Activated CD4-positive, alpha-beta T cell treated with anti-CD3 and anti-CD28 coated beads, Interleukin-2, amount 50 U/mL, for 1 hour (primary cell): ENCODE measurements at places on chromosomes 1 and 21.

GRCh38 chr1:203196371-203196770, 9.9 kb upstream of the CHI3L1 start:
- DNase-seq, result no peak

DNA sequence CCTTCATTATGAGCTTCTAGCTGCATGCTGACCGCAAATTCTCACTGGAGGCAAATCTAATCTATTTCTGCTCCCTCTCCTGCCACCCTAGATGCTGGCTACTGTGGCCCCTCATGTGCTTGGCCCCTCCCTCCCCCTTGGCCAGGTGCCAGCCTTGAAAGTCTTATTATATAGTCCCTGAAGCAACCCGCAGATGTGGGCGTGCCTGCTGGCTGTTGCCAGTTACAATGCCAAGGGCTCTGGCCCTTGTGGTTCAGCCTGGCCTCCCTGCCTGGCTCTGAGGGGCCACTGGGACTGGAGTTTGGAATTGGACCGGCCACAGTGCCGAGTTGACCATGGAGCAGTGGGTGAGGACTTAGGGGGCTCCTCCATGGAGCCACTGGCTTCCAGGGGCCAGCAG, 78.9 kb upstream of the ACTRT2 start:
- no peak for DNase-seq

DNA sequence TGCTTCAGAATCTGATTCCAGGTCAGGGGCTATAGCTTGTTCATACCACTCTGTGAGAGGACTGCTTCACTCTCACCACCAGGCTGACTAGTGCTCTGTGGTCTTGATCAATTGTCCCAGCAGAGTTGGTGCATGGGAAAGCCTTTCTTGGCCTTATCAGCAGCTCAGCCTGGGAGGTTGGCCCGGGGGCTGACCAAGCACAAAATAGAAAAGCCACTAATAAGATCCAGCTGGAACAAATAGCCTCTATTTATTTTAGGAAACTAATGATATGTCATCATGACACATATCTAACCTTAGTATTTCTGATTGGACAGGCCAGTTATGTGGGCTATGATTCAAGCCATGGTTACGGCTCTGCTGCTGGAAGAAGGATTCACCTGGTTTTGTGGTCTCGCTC, 134.2 kb downstream of the GDAP2 start:
- no peak for DNase-seq

- DNase-seq, result no peak
Observed at GRCh38 chr1:212651521-212651920, 43.0 kb downstream of the ATF3 start.

DNA sequence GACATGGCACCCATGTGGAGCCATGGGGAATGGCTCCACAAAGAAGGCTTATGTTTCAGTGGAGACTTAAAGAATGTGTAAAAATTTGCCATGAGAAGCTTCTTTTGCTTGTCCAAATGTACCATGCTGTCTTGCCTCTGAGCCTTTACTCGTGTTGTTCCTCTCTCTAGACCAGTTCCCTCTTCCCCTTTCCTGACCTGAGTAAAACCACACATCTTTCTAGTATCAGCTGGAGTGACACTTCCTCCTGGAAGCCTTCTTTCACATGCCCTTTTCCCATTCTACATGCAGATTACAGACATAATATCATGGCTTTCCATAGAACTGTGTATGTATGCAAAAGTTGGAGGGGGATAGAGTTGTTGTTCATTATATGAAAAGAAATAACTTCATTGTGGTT, 13.6 kb upstream of the GPX7 start:
- DNase-seq, result no peak

- DNase-seq, result no peak
Observed at GRCh38 chr1:82813386-82813785, 1012.7 kb downstream of the ADGRL2 start.

DNA sequence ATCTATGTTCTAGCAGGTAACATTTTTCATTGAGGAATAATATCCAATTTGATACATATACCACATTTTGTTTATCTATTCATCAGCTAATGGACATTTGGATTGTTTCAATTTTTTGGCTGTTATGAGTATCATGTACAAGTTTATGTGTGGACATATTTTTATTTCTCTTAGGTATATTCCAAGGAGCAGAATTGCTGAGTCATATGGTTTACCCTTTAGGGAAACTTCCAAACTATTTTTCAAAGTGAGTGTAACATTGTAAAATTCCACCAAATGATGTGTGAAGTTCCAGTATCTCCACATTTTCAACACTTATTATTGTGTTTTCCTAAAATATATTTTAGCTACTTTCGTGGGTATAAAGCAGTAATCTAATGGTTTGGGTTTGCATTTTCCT, 1789.9 kb downstream of the MRPL39 start:
- DNase-seq, result no peak

DNA sequence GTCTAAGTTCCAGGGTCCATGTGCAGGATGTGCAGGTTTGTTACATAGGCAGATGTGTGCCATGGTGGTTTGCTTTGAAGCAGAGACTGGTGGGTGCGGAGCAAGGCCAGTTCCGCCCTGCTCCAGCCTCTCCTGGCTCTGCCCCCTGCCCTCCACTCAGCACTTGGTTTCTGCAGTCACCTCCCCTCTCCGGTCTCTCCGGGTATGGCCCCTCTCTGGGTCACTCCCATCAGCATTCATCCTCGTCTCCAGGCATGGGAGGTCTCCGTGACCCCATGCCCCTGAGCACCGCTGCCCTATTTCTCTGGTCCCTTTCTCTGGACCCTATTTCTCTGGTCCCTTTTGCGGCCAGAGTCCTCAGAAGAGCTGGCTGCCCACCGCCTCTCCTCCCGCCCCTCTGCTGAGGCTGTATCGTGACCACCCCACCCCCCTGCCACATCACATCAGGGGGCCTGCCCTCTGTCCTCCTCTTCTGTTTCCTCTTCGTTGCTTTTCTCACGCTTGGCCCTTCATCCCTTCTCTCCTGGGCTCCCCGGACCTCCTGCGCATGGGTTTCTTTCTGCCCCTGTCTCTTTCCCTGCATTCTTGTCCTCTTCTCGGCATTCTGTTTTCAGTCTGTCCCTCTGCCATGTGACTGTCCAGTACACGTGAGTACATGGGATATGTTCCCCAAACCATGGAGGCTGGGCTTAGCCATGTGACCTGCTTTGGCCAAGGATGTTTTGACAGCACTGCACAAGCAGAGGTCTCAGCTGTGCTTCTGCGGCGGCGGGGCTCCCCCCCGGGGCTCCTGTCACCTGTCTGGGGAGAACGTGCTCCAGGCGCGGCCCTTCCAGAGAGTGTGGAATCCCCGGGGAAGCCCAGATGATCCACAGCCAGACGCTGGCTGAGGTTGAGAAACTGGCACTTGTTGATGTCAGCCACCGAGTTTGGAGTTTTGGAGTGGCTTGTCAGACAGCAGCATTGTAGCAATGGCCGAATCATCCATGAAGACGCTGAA, 54.4 kb upstream of the C1orf174 start:
- no peak for DNase-seq

DNA sequence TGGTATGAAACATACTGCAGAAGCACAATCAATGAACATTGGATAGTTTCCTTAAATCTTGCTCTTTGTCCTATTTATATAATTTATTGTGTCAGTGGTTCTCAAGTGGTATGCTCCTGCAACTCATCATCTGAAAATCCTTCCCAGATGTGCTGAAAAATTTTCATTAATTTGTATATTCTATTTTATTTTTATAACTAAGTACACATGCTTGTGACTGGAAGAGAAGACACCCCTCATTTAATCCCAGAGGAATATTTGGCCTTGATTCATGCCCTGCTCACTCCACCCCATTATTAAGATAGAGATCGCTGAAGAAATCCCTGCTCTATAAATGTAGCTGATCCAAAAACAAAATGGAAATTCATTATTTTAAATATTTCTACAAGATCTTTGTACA, 870.5 kb upstream of the CXADR start:
- DNase-seq, result no peak

DNA sequence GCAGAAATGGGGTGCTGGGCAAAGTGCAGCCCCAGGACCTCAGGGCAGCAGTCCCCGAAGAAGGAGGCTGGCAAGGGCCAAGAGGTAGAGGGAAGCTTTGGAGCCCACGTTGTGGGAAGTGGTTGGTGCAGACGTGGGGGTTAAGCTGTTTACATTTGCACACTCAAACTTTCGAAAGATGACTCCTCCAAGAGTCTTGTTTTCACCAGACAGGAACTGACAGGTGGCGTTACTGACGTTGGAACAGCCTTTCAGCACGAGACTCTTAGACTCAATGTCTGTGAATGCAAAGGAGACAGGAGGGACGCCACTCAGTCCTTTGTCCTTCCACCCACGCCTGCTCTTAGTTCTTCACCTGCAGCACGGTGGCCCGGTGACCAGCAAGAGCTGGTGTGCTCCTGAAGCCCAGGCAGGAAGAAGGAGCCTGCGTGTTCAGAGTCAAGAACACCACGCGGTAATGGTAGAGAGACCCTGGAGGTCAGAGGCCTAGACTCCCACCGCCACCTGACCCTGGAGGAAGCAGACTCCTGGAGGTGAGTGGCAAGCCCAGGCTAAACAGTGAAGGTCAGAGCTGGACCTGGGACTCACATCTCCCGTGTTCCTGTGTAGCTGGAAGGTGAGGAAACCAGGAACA, 15.9 kb downstream of the LYPD8 start:
- DNase-seq, result no peak

DNA sequence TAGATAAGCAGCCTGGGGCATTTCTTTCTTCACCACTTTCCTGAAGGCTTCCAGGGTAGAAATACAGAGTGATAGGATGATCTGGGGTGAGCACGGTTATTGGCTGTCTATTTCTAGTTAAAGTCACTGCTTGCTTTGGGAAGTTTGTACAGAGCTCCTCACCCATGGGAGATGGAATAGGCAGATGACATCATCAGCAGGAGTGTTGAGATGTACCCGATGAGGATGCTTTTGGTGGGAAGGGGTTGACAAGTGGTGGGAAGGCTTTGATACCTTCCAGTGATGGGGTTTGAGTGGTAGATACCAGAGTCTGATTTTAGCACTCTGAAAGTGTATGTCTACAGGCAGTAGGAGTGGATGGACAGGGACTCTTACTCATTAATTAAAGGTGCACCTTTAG, 112.6 kb downstream of the BRINP2 start:
- no peak for DNase-seq

- DNase-seq, result no peak
Observed at GRCh38 chr1:226604560-226605317, 56.2 kb downstream of the STUM start.

GRCh38 chr21:42362700-42363099, 3.6 kb downstream of the TFF1 start:
- DNase-seq, result no peak

GRCh38 chr1:47460456-47460855, 22.6 kb downstream of the FOXD2 start:
- no peak for DNase-seq
